Naive thymus-derived CD4-positive, alpha-beta T cell (primary cell): ENCODE measurements at places on chromosomes 2 and 18.

GRCh38 chr2:76998704-76999103 is 523.5 kb downstream of the LRRTM4 start:
- no peak for DNase-seq

DNA sequence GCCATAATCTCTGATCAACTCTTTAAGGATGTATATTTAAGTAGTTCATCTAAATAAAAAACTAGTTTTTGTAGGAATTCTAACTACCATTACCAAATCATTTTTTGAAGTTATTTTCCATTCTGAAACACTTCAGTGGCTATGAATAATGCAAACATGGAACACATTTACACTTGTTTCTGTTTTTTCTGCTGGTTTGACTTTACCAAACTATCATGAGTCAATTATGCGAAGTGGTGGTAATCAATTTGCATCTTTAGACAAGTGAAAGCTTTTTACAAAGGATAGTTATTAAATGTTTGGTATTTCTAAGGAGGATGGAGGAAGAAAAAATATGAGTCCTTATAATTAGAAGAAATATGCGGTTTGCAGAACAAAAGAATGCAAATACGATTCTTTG is 202.0 kb upstream of the MMADHC start:
- no peak for DNase-seq

- DNase-seq, result no peak
Observed at GRCh38 chr2:39264733-39265132, 21.0 kb upstream of the CDKL4 start.

- DNase-seq, result no peak
Observed at GRCh38 chr18:36643061-36643460, 185.7 kb downstream of the TPGS2 start.

DNA sequence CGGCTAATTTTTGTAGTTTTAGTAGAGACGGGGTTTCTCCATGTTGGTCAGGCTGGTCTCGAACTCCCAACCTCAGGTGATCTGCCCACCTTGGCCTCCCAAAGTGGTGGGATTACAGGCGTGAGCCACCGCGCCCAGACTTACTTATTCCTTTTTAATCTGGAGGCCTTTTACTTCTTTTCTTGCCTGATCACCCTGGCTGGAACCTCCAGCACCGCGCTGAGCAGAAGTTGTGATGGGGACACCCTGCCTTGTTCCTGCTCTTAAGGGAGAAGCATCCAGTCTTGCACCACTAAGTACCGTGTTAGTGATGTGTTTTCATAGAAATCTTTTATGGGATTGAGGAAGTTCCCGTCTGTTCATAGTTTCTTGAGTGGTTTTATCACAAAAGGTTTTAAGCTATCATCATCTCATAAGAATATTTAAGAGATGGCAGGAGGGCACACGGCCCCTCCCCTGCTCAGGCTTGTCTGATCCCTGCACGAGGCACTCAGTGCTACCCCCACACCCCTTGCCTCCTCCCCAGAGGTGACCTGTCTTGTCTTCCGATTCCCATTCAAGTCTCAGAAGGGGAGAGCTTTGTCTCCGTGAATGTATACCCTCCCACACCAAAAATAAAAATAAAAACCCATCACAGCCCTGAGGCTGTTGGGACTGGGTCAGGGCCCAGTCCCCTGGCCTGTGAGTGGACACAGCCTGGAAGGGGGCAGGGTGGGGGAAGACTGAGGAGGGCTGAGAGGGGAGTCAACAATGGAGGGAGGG is 65.3 kb upstream of the SMAD7 start:
- peak; percentile 11 for DNase-seq

DNA sequence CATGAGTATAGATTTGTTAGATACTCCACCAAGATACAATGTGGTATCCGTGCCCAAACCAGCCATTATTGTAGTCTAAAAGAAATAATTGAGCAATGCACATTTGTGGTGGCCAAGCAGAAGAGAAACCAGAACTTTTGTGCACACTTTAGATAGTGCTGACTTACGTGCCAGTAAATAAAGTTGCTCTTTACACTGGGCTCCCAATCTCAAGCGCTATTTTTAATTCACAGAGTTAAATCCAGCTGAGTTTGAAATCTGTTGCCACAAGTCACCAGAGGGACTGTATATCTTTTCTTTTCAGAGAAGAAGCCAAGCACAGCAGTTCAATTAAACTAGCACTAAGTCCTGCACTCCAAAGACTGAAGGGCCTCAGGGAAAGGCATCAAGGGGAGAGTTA is 680.4 kb downstream of the TDRD15 start:
- no peak for DNase-seq

- DNase-seq, result no peak
Observed at GRCh38 chr2:68404164-68404563, 39.1 kb downstream of the PLEK start.

DNA sequence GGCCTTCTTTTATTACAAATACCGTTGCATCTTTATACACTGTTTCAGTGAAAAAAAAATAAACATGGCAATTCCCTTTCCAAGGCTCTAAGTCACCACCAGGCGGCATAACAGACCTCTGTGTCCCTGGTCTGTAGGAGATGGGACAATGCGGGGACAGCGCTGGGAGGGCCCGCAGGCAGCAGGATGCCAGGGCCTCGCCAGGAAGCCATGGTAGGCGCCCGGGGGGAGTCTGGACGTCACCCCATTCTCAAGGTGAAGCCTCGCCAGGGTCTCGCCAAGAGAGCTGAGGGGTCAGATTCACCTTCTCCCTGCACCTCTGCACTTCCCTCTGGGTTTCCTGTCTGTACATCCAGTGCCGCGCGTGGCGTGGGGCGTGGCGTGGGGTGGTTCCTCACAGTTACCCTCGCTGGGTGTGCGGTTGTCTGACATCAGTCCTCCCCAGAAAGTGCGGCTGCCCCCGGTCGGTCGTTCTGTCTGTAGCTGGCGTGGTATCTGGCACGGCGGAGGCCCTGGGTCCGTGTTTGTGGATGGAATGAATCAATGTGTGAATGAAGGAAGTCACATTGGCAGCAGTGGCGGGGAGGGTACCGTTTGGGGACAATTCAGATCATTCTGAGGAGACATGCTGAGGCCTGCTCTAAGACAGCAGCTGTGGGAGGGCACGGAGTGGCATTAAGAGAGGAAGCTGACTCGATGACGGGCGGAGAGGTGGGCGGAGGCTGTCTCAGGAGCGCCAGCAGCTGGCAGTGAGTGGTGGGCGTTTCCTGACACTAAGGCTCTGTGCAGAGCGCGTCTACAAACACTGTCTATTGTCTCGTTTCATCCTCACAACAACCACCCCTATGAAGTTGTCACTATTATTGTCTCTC is 46.0 kb downstream of the LRRFIP1 start:
- peak; percentile 94 for DNase-seq

DNA sequence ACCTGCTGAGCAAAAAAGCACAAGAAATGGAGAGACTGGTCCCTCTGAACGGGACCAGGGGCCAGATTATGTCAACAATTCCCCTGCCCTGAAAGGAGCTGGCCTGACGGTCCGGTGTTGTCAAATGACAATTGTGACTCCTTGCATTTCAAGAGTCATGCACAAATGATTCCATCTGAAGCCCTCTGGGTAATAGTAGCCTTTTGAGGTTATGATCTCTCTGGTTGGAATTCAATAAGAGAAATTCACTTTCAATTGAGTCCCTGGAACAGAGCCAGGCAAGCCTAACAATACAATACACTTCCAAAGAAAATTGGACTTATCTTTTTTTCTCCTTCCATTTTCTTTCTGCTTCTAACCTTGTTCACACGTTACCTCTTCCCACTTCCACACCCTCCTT is 116.9 kb downstream of the C1D start:
- no peak for DNase-seq

- no peak for DNase-seq
Observed at GRCh38 chr2:62036761-62037250, 131.3 kb downstream of the COMMD1 start.

- no peak for DNase-seq
Observed at GRCh38 chr18:14948163-14948540, 200.2 kb downstream of the ANKRD30B start.

GRCh38 chr2:134583997-134584520 is 134.7 kb downstream of the TMEM163 start:
- DNase-seq, result no peak

DNA sequence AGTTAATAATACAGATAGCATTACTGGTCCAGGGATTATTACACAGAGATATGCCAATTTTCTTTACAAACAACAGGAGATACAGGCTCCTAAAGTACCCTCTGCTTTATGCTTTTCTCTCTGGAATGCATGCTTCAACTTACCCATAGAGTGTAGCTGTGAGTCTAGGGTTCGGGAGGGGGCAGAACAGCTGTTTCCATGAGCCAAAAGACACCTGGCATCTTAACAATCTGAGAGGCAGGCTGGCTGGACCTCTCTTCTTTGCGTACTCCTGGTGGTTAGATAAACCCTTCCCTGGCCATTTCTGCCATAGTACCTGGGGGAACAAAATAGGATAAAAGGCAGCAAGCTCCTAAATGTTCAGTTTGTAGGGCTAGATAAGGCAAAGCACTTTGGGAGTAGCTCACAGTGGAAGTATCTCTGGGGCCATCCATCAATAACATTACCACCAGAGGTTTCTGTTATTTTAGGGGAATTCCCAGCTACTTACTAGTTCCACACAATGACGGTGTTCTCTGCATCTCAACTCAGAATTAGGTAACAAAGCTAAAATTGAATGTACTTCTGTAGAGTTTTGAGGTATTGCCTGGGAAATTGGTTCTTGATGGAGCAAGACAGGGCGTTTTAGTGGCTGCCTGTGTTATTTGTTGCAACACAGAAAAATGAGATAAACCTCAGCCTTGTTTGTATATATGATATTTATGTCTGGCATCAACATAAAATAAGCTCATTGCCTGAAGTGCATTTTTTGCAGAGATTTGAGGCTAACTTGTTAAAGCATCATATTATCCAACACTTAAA is 6.2 kb upstream of the CCDC85A start:
- DNase-seq, result no peak

GRCh38 chr2:11099122-11100065 is 55.9 kb upstream of the SLC66A3 start:
- DNase-seq, result no peak

DNA sequence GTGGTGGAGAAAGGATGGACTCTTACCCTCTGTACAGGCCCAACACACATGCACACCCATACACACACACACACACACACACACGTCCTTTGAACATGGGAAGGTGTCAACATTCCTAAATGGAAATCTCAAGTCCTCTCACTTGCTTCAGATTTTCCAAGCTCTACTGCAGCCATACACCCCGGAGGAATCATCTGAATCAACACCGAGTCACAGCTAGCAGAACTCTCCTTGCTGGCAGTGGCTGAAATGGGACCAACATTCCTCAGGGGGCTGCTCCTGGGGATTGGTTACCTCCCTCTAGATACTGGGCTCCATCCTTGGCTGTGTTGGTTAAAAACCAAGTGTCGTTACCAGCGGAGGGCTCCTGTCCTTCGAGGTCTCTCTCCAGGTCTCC is 112.7 kb downstream of the BCL11A start:
- DNase-seq, result no peak
